ENCODE measurements at places on chromosomes 7 and 10.

GRCh38 chr10:76858721-76859120, 778.9 kb downstream of the KCNMA1 start:
- DNase-seq, result no peak

GRCh38 chr10:69976795-69977546, 75.7 kb upstream of the MACROH2A2 start:
- no peak for DNase-seq

DNA sequence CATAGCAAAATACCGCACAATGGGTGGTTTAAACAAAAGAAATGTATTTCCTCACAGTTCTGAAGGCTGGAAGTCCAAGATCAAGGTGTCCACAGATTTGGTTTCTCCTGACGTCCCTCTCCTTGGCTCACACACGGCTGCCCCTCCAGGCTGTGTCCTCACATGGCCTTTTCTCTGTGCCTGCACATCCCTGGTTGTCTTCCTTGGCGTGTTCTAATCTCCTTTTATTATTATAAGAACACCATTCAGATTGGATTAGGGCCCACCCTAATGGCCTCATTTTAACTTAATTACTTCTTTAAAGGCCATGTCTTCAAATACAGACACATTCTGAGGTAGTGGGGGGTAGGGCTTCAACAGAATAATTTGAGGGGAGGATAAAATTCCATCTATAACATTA, 87.9 kb downstream of the FZD1 start:
- no peak for DNase-seq

- no peak for DNase-seq
Measured at GRCh38 chr7:3549601-3550000, 248.5 kb downstream of the SDK1 start.

GRCh38 chr10:132675031-132675740, 110.8 kb downstream of the NKX6-2 start:
- no peak for DNase-seq
